Right atrium auricular region (tissue), 2 donors: ENCODE measurements at places on chromosomes 3 and 15. TPM values are rescaled to one million over a fixed set of nuclear protein-coding genes. Genes with fewer than 3 reads are reported as not detected.
A peak's percentile ranks its signal among the peaks of the same experiment; 100 is the strongest.

GRCh38 chr15:37109872-37110572 lies 9.7 kb upstream of the MEIS2 start:
- peak; percentile 74 for DNase-seq

DNA sequence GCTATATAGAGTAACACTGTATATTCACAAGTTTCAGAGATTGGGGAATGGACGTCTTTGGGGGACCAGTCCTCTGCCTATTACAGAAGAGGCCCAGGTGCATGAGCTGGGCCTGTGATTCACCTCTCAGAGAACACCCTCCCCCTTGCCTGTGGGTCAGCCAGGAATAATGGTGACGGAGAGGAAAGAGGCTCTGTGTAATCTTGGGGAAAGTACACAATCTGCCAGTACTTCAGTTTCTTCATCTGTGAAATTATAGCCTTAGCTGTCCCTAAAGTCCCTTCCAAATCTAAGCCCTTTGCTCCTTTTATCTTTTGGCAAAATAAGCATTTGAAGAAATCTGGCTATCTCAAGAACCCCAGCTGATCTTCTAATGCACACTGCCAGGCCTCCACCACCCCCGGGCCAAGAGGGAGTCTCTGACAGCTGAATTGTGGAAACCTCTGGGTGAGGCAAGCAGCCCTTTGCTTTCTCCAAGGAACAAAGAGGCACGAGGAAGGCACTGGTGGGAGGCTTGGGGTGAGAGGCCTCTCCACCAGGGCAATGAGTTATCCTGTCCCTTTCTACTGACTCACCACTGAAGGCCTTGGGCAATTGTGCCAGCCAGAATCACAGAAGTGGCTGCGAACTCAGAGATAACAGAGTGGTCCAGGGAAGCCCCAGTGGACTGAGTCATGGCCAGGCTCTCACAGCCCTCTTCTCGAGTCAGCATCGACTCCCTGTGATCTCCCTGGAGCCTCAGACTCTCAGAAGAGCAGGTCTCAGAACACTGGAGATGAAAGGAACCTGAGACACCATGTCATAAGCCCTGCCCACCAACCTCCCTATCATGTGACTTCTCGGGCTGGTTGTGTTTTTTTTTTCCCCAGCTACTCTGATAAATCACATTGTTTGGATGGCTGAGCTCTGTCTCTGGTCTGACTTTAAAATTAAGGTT lies 31.8 kb downstream of the CCNL1 start:
- peak; percentile 90 for DNase-seq

Gene SEMA7A
- total RNA-seq = 1.0 TPM

- no peak for DNase-seq
These were observed 13.5 kb downstream of the HTR3E start for GRCh38 chr3:184110316-184110725.

Gene COL6A6
- 4.0 TPM for total RNA-seq

DNA sequence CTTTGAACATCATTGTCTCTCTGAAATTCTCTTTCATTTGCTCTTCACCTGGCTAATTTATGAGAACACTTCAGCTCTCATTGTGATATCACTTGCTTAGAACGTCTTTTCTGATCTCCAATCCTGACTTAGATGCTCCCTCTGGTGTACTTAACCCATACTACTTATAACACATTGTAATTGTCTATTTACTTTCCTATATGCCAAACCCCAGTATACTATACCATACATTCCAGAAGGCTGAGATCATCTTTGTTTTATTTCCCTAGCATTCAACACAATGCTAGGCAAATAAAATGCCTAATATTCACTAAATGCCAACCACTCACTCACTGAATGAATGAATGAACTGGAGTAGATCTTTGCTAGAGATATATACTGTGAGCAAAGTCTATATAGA lies 27.0 kb upstream of the PEX5L start:
- DNase-seq = no peak

GRCh38 chr3:87317779-87318178 lies 41.4 kb upstream of the POU1F1 start:
- DNase-seq = no peak

Gene CCR3
- total RNA-seq = not detected

DNA sequence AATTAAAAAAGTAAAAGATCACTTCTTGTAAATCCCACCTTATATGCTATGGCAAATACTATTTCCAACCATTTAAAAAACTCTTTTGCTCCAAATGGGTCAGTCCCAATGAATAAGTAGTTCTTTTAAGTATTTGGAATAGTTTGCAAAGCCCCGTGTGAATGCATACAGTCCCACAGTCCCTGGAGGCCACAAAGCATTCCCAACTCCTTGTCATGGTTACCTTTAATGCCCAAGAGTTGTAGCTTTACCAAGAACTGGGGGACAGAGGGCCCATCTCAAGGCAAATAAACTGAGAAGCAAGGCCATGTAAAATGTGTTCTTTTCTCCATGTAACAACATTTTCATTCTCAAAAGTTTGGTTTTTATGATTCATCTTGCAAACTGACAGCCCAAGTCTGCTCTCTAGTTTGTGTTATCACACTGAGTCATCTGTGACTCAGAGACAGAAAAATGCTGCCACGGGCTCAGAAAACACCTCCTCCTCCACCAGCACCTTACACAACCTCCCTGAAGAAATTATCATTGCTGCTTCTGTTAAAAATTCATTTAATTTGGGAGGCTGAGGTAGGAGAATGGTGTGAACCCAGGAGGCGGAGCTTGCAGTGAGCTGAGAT lies 336.2 kb downstream of the ERC2 start:
- no peak for DNase-seq

DNA sequence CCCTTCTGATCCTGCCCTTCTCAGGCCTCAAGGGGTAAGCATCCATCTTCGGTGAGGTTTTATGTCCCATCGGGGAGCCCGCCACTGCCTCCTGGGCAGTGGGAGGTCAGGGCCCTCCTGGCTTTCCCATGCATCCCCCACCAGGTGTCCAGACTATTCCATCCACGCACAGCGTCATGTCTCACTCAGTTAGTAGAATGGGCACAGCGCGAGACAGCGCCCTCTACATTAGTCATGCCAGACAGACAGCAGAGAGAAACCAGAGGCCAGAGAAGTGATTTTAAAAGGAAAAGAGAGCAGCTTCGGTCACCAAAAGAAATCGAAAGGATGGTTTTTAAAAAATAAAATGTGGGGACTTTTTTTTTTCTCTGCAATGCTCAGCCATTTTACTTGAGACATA lies 49.8 kb downstream of the ZDHHC3 start:
- no peak for DNase-seq

DNA sequence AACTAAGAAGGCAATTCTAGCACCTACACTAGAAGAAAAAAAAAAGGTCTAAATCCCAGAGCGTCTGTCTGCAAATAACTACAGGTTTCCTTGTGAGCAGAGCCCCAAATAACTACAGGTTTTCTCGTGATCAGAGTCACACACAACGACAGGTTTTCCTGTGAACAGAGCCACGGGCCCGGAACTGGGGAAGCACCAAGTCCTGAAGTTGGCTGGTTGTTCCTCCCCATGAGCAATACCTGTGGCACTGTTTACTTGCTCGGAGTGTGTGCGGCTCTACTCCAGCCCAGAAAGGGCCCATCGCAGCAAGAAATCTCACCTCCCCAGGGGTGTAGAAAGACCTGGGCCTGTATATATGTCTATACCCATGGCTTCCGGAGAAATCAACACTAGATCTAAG lies 644 bp upstream of the MASP1 start:
- no peak for DNase-seq

Gene KLHL6
- 1.4 TPM for total RNA-seq

- no peak for DNase-seq
These were observed 2.9 kb downstream of the UCN2 start for GRCh38 chr3:48560648-48561018.

GRCh38 chr15:52683580-52683979 lies 4.4 kb upstream of the ATOSA start:
- no peak for DNase-seq

DNA sequence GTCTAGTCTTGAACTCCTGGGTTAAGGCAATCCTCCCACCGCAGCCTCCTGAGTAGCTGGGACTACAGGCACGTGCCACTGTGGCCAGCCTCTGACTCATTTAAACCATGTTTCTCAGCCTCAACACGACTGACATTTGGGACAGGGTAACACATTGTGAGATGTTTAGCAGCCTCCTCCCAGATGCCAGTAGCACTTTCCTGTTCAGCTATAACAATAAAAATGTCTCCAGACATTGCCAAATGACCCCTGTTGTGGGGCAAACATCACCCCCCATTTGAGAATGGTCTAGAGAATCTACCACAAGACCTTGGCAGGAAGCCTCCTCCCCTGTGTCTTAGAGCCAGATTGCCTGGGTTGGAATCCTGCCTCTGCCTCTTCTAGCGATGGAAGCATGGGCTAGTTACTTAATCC lies 8.4 kb downstream of the TMEM40 start:
- DNase-seq = no peak

- DNase-seq = no peak
These were observed 28.8 kb upstream of the PROK2 start for GRCh38 chr3:71813704-71814103.

Gene HTR3E
- not detected for total RNA-seq

Gene P2RY1
- total RNA-seq = 3.1 TPM

DNA sequence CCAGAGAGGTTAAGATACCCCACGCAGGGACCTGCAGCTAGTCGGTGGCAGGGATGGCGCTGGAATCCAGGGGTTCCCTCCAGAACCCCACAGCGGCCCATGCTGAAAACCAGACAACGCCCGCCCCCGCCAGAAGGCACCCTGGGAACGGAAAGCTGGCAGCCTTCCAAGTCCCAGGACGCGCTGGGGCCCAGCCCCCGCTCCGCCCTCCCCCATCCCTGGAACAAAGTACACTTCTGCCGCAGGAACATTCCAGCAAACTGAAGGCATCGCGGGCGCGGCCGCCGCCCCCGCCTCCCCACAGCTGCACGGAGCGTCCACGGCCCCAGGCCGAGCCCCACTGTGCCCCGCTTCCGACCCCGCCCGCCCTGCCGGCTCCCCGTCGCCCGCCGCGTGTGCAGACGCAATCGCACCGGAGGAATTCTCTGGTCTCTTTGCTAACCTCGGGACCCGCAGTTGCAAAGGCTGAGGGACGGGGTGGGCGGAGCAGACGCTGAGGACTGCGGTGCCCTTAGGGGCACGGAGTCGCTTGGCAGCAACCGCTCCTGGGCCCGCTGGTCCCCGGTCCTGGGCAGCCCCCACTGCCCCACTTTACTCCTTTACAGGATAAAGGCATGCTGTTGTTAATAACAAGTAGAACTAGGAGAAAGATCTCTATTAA lies 44.8 kb upstream of the RNU6-1 start:
- DNase-seq = peak; percentile 81

DNA sequence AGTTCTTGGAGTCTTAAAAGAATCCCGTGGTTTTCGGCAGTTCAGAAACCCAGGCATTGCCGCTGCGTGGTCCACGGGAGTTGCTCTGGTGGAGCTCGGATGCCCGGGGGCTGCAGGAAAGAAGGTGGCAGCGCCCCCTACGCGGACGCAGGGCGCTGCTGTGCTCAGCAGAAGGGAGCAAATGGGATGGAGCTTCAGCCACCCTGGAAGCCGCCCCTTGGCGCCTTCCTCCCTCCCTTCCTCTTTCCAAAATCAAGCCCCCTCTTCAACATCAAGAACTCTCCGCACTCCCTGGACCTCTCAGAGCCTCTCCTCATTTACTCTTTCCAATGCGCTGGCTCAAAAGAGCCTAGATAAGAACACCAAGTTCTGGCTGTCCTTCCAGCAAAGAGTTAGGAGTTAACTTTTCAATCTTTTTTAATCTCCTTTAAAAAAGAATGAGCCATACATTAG lies 880 bp upstream of the CHRNA7 start:
- no peak for DNase-seq

DNA sequence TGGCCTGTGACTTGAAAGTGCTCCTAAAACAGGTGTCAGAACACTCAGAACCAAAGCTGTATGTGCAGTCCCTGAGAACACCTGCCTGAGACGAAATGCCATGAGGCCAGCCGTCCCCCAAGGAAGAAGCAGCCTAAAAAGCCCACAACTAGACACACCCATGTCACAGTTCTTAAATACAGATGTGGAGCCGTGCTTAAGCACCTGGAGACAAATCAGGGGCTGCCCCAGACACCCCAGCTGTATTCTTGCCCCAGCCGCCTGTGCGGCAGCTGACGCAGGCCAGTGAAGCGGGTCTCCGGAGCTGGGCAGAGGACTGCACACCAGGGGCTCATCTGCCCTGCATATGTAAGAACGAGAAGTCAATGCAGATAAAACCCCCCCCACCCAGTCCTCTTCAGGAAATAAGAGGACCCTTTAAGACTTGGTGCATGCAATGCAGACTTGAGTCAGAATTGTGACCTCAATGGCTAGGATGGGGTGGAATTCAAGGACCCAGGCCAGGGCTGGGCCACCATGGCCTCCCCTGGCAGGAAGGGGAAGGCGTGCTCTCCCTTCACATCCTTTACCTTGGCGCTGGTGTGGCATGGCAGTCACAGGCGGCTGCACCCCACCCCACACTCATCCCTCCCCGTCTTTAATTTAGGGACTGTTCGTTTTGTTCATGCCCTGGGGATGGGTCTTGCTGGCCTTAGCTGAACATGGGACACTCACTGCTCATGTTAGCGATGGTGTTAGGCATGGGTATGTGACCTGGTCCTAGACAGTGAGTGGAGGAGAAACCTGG lies 27.7 kb upstream of the PLXNA1 start:
- DNase-seq = no peak

DNA sequence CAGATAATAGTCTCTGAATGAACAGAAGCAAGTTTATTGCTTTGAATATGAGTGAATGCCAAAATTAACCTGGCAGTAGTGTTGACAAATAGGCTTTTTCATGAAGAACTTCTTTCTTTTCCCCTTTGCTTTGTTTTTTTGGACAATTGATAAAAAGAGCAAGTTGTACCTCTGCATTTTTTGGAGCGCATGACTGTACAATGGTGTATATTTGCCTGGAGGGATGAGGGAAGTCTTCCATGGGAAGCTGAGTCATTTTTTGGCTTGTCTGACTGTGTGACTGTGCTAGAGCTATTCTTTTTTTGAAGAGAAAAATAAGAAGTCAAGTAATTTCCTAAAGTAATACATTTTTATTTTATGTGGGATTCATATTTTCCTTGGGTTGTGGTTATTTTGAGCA lies 186.9 kb downstream of the KLHL25 start:
- no peak for DNase-seq

Gene DHFR2
- 3.2 TPM for total RNA-seq

Gene SH2D7
- total RNA-seq = not detected

DNA sequence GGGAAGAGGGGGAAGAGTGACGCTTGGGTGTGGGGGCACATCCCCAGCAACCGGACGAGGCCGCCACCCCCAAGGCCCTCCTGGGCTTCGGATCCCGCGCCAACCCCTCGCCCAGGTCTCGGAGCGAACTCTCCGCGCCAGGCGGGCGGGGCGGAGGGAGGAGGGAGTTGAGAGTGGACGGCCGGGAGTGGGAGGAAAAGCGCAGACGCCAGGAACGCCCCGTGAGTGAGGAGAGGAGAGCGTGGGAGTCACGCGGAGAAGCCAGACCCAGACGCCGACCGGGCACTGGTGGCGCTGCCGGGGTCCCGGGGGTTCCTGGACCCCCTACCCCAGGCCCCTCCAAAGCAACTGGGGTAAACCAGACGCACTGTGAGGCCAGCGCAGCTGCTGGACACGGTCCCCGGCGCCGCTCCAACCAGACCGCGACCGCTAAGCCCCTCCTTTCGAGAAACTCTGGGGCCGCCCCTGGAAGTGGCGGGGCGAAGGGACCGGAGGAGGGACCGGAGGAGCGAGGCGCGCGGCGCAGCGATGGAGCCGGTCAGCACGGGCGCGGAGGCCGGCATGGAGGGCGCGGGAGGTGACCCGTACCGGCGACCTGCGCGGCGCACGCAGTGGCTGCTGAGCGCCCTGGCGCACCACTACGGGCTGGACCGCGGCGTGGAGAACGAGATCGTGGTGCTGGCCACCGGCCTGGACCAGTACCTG lies at the start of gene EFCC1:
Gene EFCC1 (plus strand): TSS at position 204 of the 705 bp plus-strand sequence. CDS start 325 bp downstream, at position 529.
- DNase-seq = no peak
